ENCODE measurements at places on chromosomes 3 and 15.

DNA sequence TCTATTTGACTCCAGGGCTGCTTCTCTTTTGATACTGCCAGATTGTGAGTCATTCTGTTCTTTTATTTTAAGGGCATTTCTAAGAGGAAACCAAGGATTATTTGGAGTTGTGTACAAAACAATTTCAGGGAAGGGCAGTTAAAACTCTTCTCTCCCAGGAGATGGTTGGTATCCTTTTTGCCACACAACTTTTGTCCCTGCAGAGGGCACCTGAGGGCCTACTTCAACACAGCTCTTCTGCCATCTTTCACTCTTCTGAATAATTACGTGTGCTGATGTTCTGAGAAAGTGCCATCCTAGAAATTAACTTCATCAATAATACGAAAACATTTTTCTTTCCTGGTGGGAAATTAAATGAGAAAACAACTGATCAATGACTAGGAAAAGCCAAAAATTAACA, 75.7 kb upstream of the GADL1 start:
- peak; percentile 26 for DNase-seq

DNA sequence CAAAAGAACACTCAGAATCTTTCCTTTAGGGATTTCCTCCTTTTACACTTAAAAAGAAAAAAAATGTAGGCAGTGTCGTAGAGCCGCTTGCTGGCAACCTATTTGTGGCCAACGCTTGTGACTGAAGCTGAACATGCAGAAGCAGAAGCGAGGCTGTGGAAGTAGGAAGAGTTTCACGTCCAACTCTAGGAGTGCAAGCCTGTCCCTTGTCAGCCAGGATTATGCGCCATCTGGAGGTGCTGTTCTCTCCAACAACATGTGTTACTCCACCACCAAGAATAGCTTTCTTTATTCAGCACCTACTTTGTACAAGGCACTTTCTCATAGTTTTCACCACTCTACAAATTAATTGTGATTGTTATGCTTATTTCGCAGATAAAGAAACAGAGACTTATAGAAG, 223.2 kb upstream of the LMCD1 start:
- no peak for DNase-seq

- no peak for DNase-seq
These were observed 94.9 kb upstream of the ATP2B2 start for GRCh38 chr3:10600296-10600714.

DNA sequence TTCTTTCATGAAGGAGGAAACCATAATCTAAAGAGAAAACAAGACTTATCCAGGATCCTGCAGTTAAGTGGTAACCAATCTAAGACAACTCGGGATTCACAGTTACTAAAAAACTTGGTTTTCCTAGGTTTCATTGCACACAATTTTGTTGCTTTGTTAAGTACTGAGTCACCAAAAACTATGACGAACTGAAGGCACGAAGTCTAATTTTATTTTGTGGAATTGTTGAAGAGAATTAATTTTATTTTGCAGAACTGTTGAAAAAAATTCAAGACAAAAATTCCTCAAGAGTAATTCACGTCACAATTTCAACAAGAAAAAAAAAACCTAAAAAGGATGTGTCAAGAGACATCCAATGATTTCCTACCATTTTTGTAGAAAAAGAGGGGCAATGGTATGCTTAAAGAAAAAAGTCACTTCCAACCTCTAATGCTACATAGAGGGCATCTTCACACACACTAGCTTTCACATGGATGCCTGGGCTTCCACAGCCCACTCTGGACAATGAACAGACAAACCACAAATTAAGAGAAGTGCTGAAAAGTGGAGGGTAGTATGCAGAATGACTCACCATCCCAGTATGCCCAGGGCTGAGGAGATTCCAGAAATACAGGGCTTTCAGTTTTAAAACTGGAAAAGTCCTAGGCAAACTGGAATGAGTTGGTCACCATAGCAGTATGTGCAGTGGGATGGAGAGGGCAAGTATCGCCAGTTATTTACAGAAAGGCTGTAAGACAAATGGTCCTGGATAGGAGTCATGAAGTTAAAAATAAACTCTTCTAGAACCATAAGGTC, 29.2 kb downstream of the PLOD2 start:
- DNase-seq = no peak

DNA sequence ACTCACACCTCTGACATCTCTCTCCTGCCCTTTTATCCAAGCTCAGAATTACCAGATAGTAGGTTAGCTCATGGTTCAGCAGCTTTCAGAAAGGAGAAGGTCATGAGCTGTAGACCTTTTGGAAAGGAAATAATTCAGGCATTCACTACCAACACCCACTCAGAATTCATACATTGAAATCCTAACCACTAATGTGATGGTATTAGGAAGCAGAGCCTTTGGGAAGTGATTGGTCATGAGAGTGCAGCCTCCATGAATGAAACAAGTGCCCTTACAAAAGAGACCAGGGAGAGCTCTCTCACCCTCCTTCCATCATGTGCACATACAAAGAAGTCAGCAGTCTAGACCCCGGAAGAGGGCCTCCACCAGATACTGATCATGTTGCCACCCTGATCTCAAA, 315.8 kb upstream of the CCDC54 start:
- no peak for DNase-seq

DNA sequence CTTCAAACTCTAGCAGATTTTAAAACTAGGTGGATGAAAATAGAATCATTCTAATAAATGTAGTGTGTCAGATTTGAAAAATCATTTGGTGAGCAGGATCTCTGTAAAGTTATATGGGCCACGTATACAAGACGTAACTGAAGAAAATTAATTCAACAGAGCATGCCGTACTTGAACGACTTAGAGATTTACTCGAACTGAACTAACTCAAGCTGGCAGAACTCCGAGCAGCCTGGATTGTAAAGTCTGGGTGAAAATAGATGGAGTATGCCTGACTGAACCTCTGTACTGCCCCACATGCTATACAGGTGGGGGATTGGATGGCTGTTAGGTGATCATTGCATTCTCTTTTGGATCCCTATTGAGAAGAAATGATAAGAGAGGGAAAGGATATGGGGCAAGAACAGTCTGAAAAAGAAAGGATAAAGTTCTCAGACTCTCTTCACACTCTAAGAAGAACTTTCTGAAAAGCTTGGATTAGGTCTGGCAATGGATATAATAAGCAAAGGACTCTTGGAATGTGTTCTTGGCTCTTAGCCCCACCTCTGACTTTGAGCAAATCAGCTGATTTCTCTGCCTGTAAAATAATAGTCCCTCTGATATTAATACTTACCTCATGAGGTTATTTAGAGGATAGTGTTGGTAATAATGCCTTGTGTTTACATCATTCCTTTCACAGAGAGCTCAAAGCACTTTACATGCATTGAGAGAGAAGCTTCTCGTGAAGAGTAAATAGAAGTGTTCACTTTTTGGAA, 147.5 kb downstream of the FILIP1L start:
- DNase-seq = no peak

- DNase-seq = peak; percentile 10
These were observed 9.3 kb upstream of the NR2E3 start for GRCh38 chr15:71800835-71801745.

GRCh38 chr15:22868495-22868894, 30.0 kb downstream of the NIPA2 start:
- DNase-seq = no peak

DNA sequence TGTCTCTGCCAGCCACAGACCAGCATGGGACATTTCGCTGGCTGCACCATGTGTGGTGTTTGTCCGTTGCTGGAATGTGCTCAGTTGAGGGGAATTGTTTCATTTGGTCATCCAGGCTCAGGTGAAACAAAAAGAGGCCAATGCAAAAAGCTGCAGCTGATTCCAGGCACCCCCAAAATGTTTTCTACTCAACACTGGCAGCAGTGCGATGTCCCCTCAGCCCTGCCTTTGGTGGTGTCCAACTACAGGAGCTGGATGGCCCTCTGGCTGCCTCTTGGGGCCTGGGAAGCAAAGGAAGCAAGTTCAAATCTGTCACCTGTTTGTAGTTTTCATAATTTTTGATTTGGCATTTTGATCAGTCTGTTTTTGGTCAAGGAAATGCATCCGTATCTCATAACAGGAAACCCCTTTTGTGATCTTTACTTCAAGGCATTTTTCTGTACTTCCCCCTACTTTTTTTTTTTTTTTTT, 141.8 kb downstream of the EEFSEC start:
- DNase-seq = peak; percentile 59

- DNase-seq = no peak
These were observed 292.5 kb upstream of the SATB1 start for GRCh38 chr3:18717598-18717997.

- DNase-seq = no peak
These were observed 1.4 kb downstream of the TNIK start for GRCh38 chr3:171458864-171459136.

DNA sequence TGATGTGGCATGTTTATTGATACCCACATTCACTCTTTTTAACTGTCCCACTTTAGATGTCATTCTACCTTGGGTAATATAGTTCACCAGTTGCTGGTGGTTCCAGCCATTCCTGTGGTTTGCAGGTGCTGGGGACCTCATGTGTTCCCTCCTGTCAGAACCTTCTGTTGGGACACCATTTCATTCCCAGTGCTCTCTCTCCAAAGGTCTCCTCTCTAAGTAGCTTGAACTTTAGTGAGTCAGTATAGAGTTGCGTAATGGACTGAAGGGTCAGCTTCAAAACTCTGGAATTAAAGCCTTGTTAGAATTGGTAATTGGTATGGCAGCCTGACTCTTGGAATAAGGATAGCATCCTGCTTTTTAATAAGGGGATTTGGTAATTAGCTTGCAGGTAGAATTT, 108.5 kb downstream of the PLCL2 start:
- DNase-seq = no peak
